ENCODE measurements at places on chromosomes 12 and 14. TPM values are rescaled to one million over a fixed set of nuclear protein-coding genes. Genes with fewer than 3 reads are reported as not detected.
A peak's percentile ranks its signal among the peaks of the same experiment; 100 is the strongest.

DNA sequence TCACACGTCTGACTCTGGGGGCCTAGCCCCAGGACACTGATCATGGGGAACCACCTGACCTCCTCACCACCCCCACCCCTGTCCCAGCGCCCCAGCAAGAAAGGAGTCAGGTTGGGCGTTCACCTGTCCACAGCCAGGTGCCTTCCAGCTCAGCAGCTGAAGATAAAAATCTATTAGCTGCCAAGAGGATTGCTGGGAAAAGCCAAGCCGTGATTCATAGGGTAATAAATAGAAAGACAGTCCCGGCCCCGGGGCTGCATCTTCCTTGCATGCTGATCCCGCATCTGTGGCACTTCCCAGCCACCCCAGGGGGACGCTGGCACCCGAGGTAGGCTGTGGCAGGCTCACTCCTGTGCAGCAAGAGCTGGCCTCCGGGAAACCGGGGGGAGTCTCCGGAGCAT lies 70.2 kb upstream of the NCOR2 start:
- DNase-seq: no peak

GRCh38 chr12:102120886-102121285 lies 903 bp downstream of the PARPBP start:
- no peak for DNase-seq

DNA sequence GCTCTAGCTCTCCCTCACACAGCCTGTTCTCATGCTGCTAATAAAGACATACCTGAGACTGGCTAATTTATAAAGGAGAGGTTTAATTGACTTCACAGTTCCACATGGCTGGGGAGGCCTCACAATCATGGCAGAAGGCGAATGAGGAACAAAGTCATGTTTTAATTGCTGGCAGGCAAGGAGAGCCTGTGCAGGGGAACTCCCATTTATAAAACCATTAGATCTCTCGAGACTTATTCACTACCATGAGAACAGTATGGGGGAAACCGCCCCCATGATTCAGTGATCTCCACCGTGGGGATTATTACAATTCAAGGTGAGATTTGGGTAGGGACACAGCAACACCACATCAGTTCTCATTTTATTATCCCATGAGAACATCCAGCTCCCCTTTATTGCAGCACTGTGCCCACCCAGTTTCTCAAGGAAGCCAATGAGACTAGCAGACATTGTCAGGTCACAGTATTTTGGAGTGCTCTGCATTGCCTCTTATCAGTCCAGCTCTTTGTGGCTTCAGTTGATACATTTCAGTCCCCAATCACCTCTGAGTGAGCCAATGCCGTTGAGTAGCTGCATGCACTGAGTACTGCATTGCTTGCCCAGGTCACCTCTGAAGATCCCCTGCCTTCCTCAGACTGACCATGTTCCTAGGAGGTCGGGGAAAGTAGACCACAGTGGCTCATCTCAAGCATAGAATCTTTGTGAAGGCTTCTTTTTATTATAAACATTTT lies 131.2 kb downstream of the CRADD start:
- no peak for DNase-seq

Gene SYCP3
- 0.49 TPM for total RNA-seq

DNA sequence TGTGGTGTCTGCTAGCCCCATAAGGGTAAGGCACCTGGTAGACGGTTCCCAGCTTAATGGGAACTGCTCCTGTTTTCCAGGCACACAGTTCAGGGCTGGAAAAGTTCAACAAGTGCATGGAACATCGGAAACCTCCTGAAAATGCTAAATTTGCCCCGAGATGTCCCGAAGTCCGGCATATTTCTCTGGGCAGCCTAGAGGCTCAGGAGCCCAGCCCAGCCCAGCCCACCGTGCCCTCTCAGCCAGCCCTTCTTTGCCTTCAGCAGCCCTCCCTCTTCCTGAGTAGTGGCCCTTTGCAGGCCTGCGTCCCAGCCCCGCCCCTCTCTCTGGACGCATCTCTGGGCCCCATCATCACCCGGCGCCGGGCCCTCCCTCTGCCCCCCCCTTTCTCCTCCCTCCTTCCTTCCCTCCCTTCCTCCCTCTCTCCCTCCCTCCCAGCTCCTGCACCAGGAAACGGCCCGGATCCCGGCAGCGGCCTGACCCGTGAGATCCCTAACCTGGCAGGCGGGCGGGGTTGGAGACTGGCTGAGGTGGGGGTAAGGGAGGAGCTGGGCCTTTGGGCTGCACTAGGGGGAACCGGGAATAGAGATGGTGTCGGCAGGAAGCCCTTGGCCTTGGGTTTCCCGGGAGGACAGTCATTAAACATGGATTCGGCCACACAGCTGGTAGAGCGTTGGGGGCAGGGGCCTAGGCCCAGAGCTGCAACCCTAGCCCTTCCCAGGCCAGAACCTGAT lies at the start of gene BCL2L2:
Gene BCL2L2, plus strand, starts transcription at position 422 of the 734 bp plus-strand sequence. CDS start 935 bp downstream, outside the sequence.
- peak; percentile 41 for DNase-seq

DNA sequence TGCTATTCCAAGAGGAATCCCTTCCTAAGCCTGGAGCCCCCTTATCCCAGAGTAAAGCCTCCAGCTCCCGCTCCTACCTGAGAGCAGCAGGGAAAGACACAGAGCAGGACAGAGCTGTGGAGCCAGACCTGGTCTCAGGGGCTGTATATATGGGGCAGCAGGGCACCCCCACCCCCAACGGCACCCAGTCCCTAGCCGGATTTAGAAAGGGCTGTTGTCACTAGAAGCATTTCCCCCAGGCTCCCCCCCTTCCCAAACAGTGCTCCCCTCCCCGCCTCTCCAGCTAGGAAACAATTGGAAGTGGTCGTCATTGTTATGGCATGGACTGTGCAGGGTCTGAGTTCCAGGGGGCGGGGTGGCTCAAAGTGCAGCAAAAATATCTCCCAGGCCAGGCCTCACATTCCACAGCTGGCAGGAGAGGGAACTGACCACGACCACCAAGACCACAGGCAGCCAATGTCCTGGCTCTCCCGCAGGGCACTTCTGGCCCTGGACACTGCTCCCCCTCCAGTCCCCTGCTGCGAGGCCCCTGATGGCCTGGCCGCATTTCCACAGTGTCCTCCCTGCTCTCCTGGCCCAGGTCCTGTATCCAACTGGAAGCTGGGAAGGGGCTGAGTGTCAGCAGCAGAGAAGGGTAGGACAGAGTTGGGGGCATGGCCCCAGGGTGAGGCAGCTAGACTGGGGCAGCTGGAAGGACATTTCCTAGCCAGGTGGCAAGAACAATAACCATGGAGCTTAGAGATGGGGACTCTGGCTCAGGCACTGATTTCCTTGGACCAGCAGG lies at the start of gene MYH7:
Gene MYH7, minus strand, starts transcription at position 118 of the 784 bp plus-strand sequence. CDS start 1,928 bp downstream, outside the sequence.
- DNase-seq: no peak

DNA sequence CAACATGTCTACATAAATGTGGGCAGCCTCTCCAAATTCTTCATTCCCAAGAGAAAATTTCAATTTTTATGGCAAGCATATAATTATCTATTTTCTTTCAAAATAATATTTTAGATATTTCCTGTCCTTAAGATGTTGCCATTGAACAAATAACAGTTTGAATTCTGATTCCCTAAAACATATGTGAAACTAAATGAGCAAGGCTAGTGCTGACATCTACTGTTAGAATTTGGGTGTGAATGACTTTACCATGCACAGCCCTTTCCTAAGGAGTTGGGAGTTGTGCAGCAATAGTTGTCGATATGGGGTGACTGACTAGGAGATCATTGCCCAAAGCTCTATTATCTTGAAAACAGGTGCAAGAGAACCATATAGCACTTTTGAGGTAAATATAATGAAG lies 108.2 kb upstream of the SLC38A4 start:
- DNase-seq: no peak

DNA sequence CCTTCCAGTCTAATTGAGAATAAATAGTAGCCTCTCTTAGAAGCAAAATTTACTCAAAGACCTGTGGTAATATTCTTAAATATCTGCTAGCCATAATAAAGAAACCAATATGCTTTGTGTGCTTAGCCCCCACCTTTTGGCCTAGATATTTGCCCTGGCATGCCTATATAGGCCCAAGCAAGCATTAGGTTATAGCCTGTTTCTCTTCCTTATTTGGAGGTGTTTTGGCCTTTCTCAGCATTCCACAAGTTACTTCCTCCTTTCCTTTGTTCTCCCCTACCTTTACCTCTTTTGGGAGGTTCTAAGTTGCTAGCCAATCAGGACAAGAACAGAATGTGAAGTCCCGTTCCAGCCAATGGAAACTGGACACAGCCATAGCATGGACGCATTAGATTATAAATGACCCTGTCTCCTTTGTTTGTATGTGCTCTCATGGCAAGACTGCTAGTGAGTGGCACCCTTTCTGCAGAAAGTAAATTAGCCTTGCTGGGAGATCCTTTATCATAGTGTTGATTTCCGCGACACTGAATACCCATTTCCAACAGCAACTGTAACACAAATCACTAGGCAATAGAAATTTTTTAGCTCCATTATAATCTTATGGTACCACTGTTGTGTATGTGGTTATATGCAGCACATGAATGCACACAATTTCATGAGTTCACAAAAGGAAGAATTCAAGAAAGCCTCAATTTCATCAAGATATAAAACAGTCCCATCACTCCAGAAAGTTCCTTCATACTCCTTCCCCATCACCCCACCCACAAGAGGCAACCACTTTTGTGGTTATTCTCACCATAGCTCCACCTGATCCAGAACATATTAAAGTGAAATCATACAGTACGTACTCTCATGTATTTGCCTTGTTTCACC lies 37.6 kb downstream of the CEP83 start:
- DNase-seq: no peak

GRCh38 chr12:52901715-52902541 lies 2.9 kb downstream of the KRT8 start:
- DNase-seq: no peak

Gene KRT85
- total RNA-seq: not detected

- no peak for DNase-seq
These were observed 220.4 kb downstream of the NUBPL start for GRCh38 chr14:31781578-31781977.

Gene WSCD2
- 1.9 TPM for total RNA-seq

- DNase-seq: no peak
These were observed 56.6 kb downstream of the SCN8A start for GRCh38 chr12:51647647-51648046.

Gene RDH5
- 10.3 TPM for total RNA-seq

DNA sequence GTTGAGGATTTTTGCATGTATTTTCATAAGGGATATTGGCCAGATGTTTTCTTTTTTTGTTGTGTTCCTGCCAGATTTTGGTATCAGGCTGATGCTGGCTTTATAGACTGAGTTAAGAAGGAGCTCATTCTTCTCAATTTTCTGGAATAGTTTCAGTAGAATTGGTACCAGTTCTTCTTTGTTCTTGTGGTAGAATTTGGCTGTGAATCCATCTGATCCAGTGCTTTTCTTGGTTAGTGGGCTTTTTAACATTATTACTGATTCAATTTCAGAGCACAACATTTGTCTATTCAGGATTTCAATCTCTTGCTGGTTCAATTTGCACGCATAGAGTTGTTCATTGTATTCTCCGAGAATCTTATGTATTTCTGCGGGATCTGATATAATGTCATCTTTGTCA lies 136.5 kb upstream of the FOXG1 start:
- no peak for DNase-seq

DNA sequence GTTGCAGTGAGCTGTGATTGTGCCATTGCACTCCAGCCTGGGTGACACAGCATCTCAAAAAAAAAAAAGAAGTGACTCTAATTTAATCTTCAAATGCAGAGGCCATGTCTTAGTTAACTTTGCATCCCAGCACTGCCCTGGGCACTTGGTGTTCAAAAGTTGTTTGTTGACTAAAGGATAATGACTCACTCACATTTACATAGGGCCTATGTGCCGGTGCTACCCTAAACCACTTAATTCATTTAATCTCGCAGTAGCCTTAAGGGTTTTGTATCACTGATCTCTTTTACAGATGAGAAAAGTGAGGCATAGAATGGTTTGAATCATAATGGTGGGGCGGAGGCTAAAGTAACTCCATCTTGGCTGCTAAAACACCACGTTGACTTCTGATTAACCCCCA lies 23.7 kb downstream of the MFAP5 start:
- no peak for DNase-seq

Gene SLC6A12
- not detected for total RNA-seq

Gene SERPINA6
- total RNA-seq: not detected

- DNase-seq: no peak
These were observed 18.8 kb upstream of the LTA4H start for GRCh38 chr12:96054244-96054610.

Gene PMEL
- not detected for total RNA-seq

- DNase-seq: no peak
These were observed 1.5 kb downstream of the PNMA1 start for GRCh38 chr14:73712540-73713180.

All from activated B cell treated with CpG ODN at 0.5 μM for 24 hours (primary cell).